ENCODE measurements at places on chromosomes 2 and 18. TPM values are rescaled to one million over a fixed set of nuclear protein-coding genes. Genes with fewer than 3 reads are reported as not detected.

The GRP gene
- 0.81 TPM for total RNA-seq

The ABCB11 gene
- 4.1 TPM for total RNA-seq

The TMEM198 gene
- 1.6 TPM for total RNA-seq

The CYP1B1 gene
- total RNA-seq: 2.5 TPM

The ACMSD gene
- total RNA-seq: not detected

DNA sequence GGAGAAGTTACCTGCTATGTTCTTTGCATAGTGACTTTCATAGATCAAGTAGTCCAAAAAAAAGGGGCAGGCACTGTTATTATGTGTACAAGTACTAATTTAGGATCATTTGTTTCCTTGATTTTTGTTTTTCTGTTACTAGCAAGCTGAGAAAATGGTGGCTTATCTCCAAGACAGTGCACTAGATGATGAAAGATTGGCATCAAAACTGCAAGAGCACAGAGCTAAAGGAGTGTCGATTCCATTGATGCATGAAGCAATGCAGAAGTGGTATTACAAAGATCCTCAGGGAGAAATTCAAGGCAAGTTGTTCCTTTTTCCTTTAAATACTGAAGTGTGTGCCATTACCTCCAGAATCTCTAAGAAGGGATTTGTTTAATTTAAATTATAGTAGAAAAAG is 19.6 kb upstream of the KCNJ13 start:
- DNase-seq: no peak

GRCh38 chr2:220789961-220790360 is 782.1 kb downstream of the EPHA4 start:
- DNase-seq: no peak

DNA sequence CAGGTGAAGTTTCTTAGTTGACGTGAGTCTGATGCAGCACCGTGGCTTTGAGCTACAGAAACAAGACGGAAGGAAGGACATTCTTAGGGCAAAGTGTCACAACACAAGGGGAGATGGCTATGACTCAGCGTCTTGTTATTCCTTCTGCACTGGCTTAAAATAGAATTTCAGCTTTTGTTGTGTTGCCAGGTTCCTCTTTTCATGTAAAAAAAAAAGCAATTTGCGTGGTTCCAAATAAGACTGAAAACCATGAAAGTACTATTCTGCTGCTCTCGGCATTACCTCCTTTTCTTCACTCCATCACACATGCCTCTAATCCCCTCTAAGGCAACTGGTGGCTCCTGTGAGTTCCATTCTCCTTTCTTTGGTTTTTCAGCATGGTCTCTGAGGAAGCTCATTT is 150.1 kb downstream of the ANTXR1 start:
- no peak for DNase-seq

GRCh38 chr18:56517196-56517595 is 121.2 kb downstream of the TXNL1 start:
- DNase-seq: no peak

DNA sequence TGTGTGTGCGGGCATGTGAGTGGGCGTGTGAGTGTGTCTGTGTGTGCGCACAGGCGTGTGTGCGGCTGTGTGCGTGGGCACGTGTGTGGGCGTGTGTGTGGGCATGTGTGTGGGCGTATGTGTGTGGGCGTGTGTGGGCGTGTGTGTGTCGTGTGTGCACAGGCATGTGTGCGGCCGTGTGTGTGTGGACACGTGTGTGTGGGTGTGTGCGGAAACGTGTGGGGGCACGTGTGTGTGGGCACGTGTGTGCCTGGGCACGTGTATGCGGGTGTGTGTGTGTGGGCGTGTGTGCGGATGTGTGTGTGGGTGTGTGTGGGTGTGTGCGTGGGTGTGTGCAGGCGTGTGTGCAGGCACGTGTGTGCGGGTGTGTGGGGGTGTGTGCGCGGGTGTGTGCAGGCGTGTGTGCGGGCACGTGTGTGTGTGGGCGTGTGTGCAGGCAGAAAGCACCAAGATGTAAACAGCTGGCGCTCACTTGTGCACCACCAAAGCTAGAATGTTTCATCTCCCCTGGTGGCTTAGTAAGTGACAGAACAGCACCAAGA is 31.2 kb upstream of the ALKAL2 start:
- no peak for DNase-seq

GRCh38 chr2:97788986-97789644 is 75.7 kb downstream of the ZAP70 start:
- DNase-seq: no peak

DNA sequence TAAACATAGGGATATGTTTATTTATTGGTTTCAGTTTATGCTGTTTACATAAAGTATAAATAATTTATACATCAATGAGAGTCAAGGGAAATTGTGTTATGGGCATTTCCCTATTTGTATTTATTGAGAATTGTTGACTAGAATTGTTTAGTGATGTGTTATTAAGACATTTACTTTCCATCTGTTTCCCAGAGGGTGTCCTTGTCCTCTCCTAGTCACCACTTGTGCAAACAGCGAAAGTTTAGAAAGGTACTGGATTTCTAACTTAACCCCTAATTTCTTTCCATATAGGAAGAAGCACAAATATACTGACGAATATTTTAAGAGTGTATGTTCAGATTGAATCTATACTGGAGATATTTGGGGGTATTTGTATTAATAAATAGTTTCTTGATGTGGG is 6.7 kb downstream of the UBE2E3 start:
- DNase-seq: no peak

DNA sequence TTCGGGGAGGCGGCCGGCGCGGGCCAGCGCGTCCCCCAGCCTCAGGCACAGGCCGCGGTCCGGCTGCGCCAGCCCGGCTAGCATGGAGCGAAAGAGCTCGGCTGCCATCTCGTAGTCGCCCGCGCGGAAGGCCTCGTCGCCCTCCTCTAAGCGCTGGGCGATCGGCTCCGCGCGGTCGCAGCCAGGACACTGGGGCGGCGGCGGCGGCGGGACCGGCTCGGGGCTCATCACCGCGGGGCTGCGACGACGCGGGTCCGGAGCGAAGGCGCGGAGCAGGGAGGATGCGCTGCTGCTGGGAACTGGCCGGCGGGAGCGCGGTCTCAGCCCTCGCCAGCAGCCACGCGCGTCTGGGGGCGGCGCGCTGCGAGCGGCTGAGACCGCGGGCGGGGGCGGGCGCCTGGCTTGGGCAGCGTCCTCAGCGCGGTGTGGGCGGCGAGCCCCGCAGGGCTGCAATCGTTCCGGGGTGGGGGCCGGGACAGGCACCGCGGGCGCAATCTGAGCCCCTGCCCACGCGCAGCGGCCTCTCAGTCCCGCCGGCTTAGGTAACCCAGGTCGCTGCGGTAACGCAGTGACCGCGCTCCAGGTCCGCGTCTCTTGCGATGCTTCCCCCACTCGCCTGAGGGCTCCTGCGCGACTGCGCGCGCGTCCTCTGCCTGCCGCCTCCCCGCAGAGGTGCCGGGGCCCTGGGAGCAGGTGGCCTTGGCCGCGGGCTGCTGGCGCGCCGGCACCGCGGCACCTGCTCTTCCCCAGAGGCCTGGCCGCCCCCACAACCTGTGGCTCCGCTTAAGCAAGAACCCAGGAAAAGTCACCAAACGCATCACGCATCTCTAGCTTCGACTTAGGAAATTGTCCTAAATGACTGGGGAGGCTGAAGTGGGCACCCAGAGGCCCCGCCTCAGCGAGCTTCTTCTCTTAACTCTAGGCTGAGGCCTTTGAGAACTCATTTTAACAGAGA is at the start of gene LONRF2:
Gene LONRF2 (minus strand): TSS at position 636 of the 955 bp plus-strand sequence. CDS start 408 bp downstream, at position 228.
- DNase-seq: peak; percentile 7

DNA sequence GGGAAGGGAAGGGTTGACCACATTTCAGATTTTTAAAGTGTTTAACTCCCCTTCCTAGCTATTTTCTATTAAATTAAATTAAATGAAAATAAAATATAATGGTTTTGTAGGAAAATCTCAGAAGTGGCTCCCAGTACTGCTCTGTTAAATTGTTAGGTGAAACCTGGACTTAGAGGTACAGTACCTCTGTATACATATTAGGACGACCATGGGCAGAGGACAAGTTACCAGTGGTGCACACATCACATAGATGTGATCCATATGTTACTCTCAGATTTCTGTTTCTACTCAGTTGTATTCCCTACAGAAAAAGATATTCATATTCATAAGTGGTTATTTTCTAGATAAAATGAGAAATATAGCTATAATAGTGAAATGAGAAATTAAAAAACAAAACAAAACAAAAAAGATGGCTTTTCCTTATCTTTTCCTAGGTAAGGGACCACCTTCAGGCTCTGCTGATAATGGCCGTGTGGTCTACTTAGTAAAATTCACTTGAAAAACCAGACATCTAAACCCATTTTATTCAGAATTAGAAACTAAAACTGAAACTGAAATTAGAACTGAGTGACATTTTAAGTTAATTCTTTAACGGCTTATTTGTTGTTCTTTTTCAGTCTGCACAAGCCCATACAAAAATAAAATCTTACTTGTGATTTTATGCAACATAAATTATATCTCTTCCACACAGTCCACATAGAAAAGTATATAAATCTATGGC is 832.5 kb upstream of the CHAC2 start:
- no peak for DNase-seq

- no peak for DNase-seq
These were observed 279.8 kb downstream of the IKZF2 start for GRCh38 chr2:212871597-212871996.

- no peak for DNase-seq
These were observed 42.6 kb downstream of the MYO1B start for GRCh38 chr2:191287820-191288219.
